ENCODE measurements at places on chromosomes 13 and 19.

DNA sequence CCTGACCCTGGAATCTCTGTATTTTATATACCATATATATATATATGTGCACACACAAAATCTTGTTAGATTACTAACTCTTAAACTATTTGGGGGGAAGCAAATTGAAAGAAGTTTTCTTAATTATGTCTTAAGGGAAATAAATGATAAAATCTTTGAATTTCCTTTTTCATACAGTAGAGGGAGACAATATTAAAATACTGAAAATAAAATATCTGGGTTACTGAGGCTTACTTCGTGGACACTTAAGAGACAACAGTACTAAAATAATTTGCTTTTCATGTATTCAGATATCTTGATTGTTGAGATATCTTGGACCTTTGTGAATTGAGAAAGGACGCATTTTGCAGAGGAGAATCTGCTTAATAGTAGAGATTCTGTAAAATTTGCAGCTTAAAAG lies 17.0 kb downstream of the SUGT1 start:
- no peak for DNase-seq

- DNase-seq: no peak
Observed at GRCh38 chr13:107942030-107942617, 273.2 kb downstream of the LIG4 start.

GRCh38 chr13:27965343-27965739 lies 3.8 kb downstream of the CDX2 start:
- no peak for DNase-seq

- peak; percentile 77 for DNase-seq
Observed at GRCh38 chr19:49210108-49210900, 52.7 kb downstream of the TRPM4 start.

GRCh38 chr13:46775385-46776107 lies 21.4 kb downstream of the ESD start:
- no peak for DNase-seq

DNA sequence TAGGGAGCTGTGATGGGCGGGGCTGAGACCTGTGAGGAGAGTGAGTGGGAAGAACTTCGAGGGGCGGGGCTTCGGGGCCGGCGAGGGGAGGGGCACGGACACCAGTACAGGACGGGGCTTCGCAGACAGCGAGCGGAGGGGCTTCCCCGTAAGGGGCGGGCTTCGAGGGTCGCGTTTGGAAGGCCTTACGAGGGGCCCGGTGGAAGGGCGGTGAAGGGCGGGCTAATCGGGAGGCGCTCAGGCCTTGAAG lies 4.1 kb upstream of the EMP3 start:
- peak; percentile 90 for DNase-seq

GRCh38 chr19:38912600-38913514 lies 871 bp upstream of the CCER2 start:
- DNase-seq: no peak

DNA sequence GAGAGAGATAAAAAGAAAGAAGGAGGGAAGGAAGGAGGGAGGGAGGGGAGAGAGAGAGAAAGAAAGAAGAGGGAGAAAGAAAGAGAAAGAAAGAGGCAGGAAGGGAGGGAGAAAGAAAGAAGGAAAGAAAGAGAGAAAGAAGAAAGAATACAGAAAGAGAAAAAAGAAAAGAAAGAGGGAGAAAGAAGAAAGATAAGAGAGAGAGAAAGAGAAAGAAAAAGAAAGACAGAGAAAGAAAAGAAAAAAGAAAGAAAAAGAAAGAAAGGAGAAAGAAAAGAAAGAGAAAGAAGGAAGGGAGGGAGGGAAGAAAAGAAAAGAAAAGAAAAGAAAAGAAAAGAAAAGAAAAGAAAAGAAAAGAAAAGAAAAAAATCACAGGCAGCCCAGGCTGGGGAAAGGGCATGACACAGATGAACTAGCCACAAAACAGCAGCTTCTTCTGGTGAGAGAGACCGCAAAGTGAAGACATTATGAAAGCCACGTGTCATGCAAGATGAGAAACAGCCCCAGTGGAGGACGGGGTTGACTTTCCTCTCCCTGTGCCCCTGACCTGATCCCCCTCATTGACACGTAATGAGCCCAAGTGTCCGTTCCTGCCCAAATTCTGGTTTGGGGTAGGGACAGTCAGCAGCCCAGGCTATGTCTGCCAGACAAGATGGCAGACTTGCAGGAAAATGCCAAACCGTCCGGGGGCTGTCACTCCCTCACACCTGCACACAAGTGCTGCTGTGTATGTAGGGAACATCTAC lies 102.1 kb downstream of the INSR start:
- no peak for DNase-seq

GRCh38 chr13:27573265-27573664 lies 47.1 kb downstream of the LNX2 start:
- DNase-seq: no peak

- DNase-seq: no peak
Observed at GRCh38 chr13:110209950-110210603, 96.9 kb downstream of the COL4A1 start.

DNA sequence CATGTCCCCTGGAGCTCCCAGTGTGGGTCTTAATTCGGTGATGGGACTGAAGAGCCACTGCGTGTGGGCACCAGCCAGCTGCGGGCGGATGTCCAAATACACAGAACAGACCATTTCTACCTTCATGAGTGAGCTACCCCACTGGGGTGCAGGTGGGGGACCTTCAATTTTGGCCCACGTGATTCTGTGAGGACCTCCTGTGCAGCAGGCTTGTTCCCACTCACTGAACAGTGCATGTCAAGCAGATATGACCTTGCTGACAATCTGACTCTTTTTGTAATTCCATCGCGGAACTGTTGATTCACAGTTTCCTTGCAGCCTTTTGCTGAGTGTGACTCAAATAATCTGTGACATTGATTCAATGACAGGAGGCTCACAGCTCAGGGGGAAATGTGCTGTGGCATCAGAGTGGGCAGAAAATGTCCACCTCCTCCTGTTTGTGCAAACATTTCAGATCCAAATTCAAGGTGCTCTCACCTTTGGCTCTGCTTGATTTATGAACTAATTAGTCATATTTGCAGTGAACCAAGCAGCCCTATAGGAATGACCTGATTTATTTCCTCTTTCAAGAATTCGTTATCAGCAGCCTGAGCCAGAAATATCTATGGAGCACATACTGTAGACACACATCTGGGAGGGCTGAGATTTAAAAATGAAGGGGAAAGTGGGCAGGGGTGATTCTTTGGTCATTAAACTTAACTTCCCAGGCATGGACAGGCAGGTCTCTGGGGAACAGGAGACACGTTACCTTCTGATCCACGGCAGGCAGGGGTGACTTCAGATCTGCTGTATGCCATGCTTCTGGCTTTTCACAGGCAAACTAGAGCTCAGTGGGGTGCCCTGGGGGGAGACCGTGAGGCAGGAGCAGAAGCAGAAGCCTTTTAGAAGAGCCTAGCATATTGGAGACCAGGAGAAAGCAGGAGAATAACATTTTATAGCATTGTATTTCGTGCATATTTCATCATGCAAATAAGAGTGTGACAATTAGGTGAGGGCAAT lies 170.0 kb upstream of the KL start:
- peak; percentile 63 for DNase-seq

DNA sequence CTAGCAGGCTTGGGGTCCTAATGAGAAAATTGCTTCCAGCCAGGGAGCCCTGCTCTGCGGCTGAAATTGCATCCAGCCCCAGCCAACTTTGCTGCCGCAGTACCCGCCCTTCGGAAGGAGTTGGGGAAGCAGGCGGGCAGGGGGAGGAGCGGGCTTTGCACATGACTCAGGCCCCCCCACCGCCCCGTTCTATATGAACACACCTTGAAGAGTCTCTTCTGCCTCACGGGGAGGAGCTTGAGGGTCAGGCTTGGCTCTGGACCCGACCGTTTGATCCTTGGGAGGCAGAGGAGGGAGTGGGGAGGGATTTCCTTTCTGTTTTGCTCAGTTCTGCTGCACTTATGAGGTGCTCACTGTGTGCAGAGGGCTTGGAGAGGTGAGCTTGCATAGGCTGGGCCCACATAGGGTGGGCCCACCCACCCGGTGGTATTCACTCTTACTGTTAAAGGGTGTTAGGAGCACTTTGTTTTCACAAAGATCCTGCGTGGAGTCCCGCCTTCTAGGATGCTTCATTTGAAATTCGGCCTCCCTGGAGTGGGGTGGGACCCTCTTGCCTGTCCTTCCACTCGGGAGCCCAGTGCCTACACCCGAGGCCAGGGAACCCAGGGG lies 46.5 kb downstream of the LYL1 start:
- peak; percentile 47 for DNase-seq

DNA sequence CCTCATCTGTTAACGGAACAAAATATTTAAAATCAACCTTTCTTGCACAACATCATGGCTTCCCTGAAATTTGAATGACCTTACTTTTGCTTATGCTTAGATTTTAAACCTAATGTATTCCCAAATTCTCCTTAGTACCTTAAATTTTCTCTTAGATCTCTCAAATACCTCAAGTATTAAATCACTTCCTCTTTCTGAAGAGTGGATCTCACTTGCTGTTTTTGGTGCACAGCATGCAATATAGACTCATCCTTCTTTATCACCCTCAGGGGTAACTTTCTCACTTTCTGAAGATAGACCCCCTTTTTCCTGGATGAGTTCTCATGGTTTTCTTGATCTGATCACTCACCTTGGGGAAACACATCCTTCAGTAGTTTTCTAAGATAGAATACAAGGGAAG lies 871.7 kb downstream of the DACH1 start:
- no peak for DNase-seq

DNA sequence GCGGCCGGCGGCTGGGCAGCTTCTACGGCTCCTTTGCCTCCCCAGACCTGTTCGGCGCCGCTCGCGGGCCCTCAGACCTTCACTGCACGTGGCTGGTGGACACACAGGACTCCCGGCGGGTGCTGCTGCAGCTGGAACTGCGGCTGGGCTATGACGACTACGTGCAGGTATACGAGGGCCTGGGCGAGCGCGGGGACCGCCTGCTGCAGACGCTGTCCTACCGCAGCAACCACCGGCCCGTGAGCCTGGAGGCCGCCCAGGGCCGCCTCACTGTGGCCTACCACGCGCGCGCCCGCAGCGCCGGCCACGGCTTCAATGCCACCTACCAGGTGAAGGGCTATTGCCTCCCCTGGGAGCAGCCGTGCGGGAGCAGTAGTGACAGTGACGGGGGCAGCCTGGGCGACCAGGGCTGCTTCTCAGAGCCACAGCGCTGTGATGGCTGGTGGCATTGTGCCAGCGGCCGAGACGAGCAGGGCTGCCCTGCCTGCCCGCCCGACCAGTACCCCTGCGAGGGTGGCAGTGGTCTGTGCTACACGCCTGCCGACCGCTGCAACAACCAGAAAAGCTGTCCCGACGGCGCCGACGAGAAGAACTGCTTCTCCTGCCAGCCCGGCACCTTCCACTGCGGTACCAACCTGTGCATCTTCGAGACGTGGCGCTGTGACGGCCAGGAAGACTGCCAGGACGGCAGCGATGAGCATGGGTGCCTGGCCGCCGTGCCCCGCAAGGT lies 11.6 kb downstream of the LRP3 start:
- no peak for DNase-seq

DNA sequence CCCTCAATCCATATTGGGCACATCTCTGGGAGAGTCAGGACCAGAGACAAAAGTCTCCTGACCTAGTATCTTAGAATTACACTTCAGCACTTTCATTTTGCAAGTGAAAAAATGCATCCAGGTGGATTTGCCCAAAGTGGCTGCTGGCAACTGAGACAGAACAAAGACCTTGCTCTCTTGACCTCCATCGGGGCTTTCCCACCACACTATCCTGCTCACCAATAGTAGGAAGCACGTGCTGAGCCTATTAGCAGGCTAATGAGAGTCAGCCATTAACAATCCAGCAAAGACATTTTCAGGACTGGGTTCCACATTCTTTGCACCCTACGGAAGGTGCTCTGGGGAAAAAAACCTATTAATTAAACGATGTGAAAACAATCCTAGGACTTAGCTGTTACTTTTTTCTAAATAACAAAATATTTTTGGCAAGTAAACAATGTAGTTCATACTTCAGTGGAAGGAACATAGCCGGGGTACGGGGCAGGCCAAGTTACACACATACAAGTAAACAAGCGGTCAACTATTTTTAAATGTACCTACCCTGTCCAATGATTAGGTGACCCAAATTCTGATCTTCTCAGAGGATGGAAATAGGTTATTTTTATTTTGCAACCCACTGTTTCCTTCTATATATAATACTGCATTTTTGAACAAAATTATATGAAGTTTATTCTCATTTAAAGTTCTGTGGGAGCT lies 78.6 kb downstream of the CDADC1 start:
- DNase-seq: no peak

- DNase-seq: no peak
Observed at GRCh38 chr13:72341904-72342303, 385.5 kb downstream of the MZT1 start.

- DNase-seq: no peak
Observed at GRCh38 chr13:110483386-110483968, 78.0 kb downstream of the RAB20 start.

- no peak for DNase-seq
Observed at GRCh38 chr13:102183509-102184182, 218.2 kb downstream of the FGF14 start.

- no peak for DNase-seq
Observed at GRCh38 chr13:82993417-82993816, 888.9 kb downstream of the SLITRK1 start.

- DNase-seq: peak; percentile 90
Observed at GRCh38 chr19:11242864-11243797, 3.7 kb downstream of the ANGPTL8 start.

GRCh38 chr13:20528452-20528851 lies 2.8 kb upstream of the CRYL1 start:
- no peak for DNase-seq

DNA sequence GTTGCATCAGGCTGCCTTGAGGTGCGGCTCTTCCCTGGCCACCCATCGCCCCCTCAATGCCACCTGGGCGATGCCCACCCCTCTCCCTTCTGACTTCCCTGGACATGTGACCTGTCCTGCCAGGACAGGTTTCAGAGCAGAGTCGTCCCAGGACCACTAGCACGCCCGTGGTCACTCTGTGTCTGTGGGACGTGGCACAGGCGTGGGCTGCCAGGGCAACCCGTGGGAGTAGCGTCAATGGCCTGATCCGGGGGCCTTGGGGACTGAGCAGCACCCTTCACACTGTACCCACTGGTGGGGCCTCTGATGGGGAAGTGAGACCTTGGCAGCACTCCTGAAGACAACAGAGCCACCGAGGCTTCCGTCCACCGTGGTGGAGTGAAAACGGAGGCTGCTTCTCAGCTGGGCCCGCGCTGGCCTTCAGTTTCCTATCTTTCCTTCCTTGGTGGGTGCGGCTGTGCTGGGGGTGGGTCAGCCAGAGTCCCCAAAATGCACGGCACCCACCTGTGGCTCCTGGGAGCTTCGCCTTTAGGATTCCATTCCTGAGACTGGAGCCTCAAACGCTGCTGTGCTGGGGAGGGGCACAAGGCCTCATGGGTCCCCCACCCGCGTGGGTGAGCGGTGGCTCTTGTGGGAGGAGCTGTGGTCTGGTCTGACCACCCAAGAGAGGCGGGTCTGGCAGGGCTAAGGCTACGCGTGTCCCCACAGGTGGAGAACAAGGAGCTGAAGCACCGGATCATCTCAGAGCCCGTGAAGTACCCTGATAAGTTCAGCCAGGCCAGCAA lies 26.7 kb upstream of the TMEM255B start:
- no peak for DNase-seq

- DNase-seq: no peak
Observed at GRCh38 chr13:41788552-41788951, 172.4 kb downstream of the VWA8 start.

- DNase-seq: no peak
Observed at GRCh38 chr13:31444266-31444856, 244.6 kb downstream of the B3GLCT start.

- DNase-seq: no peak
Observed at GRCh38 chr13:40522282-40522681, 144.2 kb downstream of the FOXO1 start.

- DNase-seq: no peak
Observed at GRCh38 chr13:79352107-79352506, 53.9 kb downstream of the RBM26 start.
